ENCODE measurements at places on chromosomes 11 and 22.
A peak's percentile ranks its signal among the peaks of the same experiment; 100 is the strongest.

- DNase-seq, result no peak
Measured at GRCh38 chr22:47375621-47376321, 613.3 kb downstream of the TBC1D22A start.

GRCh38 chr22:26904483-26904882, 247.1 kb downstream of the MIAT start:
- DNase-seq, result no peak

DNA sequence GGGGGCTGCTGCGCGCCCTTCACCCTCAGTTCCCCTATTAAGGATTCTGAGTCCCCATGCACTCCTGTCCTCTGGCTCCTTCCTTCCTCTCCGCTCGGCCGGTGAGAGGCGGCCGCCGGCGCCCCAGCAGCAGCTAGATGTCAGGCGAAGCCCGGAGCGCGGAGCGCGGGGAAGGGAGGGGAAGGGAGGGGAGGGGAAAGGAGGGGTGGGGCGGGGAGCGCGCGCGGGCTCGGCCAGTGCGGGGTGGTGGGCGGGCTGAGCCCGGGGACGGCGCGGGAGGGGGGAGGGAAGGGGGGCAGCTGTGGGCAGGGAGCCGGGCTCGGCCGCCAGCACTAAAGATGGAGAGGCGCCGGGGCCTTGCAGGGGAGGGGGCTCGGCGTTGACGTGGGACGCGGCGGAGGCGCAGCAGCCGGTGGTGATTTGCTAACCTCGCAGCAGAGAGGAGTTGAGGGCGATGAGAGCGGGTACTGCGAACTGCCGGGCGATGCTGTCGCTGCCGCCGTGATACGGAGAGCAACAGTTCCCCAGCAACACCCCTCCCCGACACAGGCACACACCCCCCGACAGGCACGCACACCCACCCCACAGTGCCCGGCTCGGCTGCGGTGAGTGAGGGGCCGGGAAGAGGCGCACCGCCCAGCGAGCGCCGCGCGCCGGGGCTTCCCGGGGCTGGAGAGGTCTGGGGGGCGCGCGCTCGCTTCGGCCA, at the start of gene ZBTB16:
TSS of gene ZBTB16 (plus strand) at position 434 of the 706 bp plus-strand sequence. CDS start 3,590 bp downstream, outside the sequence.
- no peak for DNase-seq

GRCh38 chr11:44149651-44150050, 54.2 kb downstream of the EXT2 start:
- no peak for DNase-seq

GRCh38 chr11:87150936-87151335, 113.2 kb downstream of the TMEM135 start:
- DNase-seq, result no peak

- no peak for DNase-seq
Measured at GRCh38 chr11:78212586-78213371, 24.1 kb downstream of the USP35 start.

GRCh38 chr11:120079750-120080610, 57.9 kb downstream of the TRIM29 start:
- no peak for DNase-seq

DNA sequence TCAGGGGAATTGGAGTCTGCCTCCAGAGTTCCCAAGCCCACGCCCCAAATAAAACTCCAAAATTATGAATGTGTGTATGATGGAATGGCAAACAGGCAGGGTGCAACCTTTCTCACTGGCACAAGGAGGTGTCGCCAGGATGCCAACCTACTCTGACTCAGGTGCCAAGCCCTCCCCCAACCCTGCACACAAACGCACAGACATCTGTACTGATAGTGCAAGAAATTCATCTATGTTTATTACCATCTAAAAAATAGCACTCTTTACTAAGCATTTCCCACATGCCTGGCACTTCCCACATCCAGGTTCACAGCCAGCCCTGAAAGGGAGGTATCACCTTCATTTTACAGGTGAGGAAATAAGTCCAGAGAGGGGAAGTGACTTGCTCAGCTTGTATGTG, 1.2 kb downstream of the PLA2G3 start:
- DNase-seq, result no peak

DNA sequence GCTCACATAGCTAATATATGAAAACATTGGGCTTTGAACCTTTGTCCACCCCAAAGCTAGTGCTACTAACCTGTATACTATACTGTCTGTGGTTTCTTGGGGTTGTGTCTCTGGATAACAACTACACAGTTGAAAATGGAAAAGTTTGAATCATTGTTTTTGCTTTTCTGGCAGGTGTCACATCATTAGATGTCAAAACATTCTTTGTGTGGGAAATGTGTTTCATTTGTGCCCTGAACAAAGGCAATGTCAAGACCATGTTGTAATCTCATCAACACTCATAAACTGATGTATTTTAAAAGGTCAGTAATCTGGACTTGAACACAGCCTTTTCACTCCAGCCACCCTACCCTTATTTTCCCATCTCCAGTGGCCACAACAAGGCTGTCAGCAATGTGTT, 16.5 kb downstream of the SYT13 start:
- no peak for DNase-seq

- peak; percentile 44 for DNase-seq
Measured at GRCh38 chr11:70176940-70177689, 26.0 kb upstream of the FADD start.

DNA sequence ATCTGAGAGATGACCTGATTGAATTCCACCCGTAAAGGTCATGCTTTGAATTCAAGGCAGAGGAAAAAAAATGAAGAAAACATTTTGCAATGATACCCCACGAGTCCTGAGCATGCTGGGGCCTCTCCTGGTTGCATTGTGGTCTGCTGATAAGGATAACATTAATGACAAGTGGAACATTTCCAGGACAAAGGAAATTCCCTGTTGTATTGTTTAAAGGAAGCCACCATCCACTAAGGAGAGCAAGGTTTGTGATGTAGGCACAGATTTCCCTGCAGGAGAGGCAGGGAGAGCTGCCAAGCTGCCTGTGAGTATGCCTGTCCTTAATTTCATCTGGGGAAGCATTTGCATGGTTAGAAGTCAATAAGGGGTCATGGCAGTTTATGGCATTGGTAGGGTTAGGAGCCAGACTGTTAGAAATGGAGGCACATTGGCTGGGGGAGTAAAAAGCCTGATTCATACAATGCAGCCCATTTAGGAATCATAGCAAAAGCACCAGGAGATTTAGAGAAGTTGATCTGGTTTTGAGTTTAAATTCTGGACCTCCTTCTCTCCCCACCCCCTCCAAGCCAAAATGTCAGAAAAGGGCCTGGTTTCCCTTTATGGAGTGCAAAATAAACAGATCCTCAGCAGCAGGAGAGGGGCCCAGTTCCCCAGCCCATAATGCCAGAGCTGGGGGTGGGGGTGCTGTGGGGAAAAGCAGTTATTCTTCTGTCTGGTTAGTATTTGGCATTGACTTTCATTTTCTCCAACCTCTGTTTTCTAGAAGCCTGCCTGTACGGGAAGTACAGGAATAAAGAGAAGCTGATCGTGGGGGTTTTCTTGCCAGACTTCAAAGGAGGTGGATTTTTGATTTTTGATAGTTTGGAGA, 22.1 kb downstream of the FLI1 start:
- no peak for DNase-seq

DNA sequence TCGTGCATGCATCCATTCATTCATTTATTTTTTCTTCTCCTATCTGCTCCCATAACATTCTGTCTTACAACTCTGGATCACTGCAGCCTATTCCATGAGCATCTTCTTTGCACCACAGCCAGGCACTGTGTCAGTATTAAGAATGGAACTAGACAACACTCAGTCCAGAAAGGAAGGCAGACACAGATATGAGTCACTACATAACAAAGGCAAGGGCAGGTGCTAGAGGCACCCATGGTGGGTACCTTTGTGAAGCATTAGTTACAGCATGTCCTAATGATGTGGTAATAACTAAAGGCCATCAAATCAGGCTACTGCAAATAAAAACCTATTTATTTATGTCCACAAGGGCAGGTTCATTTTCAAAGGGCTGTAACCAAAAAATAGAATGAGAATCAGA, 28.1 kb downstream of the TENM4 start:
- DNase-seq, result no peak

GRCh38 chr11:57095896-57096295, 85.9 kb upstream of the LRRC55 start:
- no peak for DNase-seq

- no peak for DNase-seq
Measured at GRCh38 chr22:45163099-45163450, 650 bp upstream of the NUP50 start.

- no peak for DNase-seq
Measured at GRCh38 chr11:79092791-79093353, 348.0 kb downstream of the TENM4 start.

DNA sequence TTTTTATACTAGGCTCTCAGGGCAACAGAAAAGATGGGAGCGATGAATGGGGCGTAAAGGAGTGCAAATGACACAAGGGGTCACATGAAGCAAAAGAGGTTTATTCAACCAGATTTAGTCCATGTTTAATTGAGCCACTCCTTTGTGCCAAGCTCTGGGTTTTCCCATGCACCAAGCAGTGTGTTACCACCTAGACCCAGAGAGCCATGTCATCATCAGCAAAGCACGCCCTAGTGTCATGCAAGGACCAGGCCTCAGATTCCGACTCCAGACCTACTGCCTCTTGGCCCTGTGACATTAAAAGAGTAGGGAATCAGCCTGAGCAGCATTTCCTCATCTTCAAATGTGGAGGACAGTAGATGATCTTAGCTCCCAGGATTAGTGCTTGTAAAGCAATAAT, 1.1 kb upstream of the IGLL5 start:
- DNase-seq, result no peak

DNA sequence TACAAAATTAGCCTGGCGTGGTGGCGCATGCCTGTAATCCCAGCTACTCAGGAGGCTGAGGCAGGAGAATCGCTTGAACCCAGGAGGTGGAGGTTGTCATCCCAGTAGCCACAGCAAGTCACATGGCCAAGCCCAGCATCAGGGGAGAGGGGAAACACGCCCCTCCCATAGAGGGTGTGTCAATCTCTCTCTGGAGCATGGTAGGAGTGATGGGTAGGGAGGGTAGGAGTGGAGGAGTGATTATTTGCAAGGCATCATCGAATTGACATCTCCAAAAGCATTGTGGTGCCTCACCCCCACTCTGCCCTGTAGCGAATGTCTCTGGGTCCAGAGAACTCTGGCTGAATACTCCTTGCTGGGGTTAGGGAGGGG, 6.1 kb upstream of the SSTR3 start:
- peak; percentile 47 for DNase-seq

GRCh38 chr22:42754658-42755057, 34.0 kb upstream of the A4GALT start:
- no peak for DNase-seq

DNA sequence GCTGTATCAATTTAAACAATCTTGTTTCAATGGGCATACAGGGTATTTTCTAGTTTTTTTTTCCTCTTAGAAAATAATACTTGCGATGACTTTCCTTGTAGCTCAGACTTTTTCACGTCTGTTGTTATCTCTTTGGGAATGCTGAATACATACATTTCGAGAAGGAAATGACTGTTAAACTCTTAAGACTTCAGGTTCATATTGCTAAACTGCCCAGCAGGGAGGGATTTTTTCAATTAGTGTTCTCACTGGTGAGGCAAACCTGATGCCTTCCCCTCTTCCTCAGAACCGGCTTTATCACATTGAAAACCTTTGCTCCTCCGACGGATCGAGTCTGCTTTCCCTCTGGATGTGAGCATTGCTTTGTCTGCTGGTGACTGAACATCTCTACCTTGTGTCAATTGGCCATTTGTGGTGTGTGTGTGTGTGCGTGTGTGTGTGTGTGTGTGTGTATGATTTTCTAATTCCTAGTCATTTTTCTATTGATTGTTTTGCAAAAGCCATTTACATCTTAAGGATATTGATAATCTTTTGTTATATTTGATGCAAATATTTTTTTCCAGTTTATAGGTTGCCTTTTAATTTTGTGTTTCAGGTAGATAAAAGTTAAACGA, 6.6 kb downstream of the NEAT1 start:
- DNase-seq, result peak; percentile 35

GRCh38 chr22:29539105-29539504, 14.5 kb downstream of the THOC5 start:
- DNase-seq, result no peak

DNA sequence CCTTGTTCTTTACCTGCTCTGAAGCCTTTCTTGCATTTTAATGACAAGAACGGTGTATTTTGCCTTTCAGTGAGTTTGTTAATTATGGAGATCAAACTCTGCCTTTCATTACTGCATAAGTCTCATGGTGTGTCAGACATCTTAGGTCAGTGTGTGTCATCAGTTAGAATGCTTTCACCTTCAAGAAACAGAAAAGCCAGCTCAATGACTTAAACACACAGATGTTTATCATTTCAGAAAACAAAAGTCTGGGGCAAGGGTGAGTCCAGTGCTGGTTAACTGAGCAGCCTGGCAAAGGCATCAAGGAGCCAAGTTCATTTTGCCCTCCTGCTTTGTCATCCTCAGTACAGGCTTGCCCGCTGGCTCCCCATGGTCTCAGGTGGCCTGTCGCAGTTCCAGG, 54.5 kb downstream of the PACS1 start:
- no peak for DNase-seq

- DNase-seq, result no peak
Measured at GRCh38 chr11:101049813-101050212, 79.8 kb downstream of the PGR start.

DNA sequence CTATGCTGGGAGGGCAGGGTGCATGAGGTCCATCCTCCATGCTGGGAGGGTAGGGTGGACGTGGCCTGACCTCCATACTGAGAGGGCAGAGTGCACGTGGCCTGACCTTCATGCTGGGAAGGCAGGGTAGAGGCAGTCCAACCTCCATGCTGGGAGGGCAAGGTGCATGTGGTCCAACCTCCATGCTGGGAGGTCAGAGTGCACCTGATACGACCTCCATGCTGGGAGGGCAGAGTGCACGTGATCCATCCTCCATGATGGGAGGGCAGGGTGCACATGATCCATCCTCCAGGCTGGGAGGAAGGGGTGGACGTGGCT, 622.2 kb downstream of the BRD1 start:
- DNase-seq, result no peak

GRCh38 chr11:6248248-6248647, 9.4 kb downstream of the CNGA4 start:
- no peak for DNase-seq

- DNase-seq, result no peak
Measured at GRCh38 chr11:125062218-125062930, 731 bp upstream of the SLC37A2 start.

DNA sequence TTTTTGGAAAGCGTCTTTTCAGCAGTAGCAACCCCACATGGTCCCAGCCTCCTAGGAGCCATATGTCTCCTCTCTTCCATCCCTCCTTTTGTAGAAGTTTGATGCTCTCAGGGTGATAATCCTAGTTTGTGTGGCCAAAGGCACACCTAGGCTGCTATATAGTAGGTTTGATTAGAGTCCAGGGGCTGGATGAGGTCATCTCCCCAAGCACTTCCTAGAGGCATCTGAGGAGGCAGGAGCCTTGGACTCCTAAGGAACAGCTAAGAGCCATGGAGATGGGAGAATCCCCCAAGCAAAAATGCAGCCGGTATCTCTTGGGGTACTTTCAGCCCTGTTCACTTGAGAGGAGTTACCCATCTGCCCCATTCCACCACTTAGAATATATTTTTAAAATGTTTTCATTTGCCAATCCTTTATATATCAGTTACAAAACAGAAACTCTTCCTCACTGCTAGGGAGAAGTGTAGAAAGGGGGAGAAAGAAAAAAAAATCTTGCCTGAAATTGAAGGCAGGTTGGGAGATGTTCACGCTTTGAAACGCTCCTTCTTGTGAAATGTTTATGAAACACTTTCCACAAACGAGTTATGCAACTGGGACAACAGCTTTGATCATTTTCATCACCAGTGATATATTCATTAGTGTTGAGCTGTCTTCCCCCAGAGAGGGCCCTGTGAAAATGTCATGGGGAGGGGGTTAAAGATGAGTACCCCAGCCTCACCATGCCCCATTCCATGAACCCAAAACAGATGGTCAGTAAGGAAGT, 31.9 kb upstream of the TLCD5 start:
- no peak for DNase-seq

- no peak for DNase-seq
Measured at GRCh38 chr11:61948505-61948904, 1.6 kb upstream of the BEST1 start.
